Karpas-422 (cell line): ENCODE measurements at places on chromosomes 3 and 15. TPM values are rescaled to one million over a fixed set of nuclear protein-coding genes. Genes with fewer than 3 reads are reported as not detected.

The ASB14 gene
- total RNA-seq: 0.04 TPM in 1 of 2 replicates, not detected in the other

The EBLN2 gene
- total RNA-seq: 5.2 and 7.9 TPM in 2 replicates

The CSTA gene
- total RNA-seq: 3.8 and 10.5 TPM in 2 replicates

The CLEC3B gene
- total RNA-seq: not detected in 2 replicates

The GPR27 gene
- not detected in 2 replicates for total RNA-seq

DNA sequence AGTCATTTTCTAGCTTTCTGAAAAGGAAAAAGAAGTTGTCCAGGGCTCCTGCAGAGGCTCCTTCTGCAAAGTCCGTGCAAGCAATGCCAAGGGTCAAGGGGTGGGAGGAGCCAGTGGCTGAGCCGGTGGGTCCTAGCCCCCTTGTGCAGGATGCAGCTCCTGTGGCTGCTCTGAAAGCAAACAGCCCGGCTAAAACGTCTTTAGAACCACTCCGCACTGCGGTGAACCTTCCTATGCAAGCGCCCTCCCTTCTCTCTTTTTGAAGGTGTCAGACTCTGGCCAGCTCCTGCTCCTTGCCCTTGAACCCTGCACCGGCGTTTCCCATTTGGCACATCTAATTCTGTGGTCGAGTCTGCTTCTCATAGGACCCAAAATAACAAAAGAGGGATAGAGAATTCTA is 183.1 kb downstream of the UACA start:
- no peaks in the 10 kb centered on the region for H3K36me3 ChIP-seq
- no peak for DNase-seq

DNA sequence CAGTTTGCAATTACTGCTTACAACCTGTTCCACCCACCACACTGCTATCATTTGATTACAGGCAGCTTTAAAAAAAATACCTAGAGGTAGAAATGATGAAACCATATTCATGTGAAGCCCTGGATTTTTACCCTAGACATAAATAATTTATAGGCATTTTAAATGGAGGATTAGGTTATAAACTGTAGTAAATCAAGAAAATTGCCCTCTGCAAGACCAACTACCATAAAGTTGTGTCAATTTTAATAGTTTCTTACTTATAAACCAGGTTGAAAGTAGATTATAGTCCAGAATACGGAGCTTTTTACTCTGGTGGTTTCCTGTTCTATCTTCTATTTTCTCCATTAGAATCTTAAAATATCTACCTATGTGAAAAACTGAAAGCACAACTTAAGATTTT is 13.9 kb downstream of the TNIK start:
- H3K4me3 ChIP-seq: no peak overlapping the region
- no peak for DNase-seq
- H3K27ac ChIP-seq: no peak overlapping the region
- no peaks in the 10 kb centered on the region for H3K36me3 ChIP-seq

GRCh38 chr3:46673151-46674030 is 20.1 kb downstream of the ALS2CL start:
- peak; percentile 34 for DNase-seq
- H3K36me3 ChIP-seq: no peaks in the 10 kb centered on the region
- no peak overlapping the region for H3K27ac ChIP-seq
- no peak overlapping the region for H3K4me3 ChIP-seq
- H3K4me1 ChIP-seq: no peaks in the 10 kb centered on the region

GRCh38 chr3:70631716-70632307 is 319.4 kb upstream of the MDFIC2 start:
- no peak overlapping the region for H3K4me3 ChIP-seq
- H3K27ac ChIP-seq: no peak overlapping the region

DNA sequence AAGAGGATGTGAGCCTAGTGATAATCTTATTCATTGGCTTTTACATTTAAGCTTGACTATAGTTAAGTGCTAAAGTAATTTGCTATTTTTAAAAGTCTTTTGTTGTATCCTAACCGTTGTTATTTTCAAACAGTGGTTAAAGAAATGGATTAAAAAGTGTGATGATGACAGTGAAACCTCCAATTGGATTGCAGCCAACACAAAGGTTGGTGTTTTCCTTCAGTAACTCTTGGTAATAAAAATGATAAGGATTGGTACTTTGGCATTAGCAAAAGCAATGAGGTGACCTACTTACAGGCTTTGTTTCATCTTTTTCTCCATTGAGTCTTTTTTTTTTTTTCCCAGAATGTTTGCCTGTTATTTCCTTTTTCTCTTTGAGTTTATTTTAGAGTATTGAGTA is 87.5 kb upstream of the GOLGA6B start:
- H3K27ac ChIP-seq: no peak overlapping the region
- H3K27me3 ChIP-seq: no peaks in the 10 kb centered on the region
- no peak for DNase-seq
- H3K36me3 ChIP-seq: peaks cover 71% of the 10 kb centered on the region; the same call in 1 of the 2 replicates

DNA sequence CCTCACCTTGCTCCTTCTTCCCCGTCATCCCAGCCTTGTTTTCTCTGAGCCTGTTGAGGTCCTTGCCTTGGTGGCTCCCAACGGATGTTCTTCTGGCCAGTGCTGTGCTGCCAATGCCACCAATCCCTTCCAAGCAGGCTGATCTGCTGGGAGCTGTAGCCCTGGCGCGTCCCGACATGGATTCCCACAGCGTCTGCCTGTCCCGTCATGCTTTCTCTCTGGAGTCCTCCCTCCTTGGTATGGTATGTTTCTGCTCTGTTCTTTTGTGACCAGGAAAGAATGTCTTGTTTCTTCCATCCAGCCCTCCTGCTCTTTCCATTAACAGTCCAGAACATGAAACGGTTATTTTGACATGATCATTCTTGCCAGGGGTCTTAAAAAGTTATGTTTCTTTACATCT is 10.0 kb downstream of the LIMD1 start:
- DNase-seq: no peak
- H3K4me1 ChIP-seq: no peaks in the 10 kb centered on the region
- no peaks in the 10 kb centered on the region for H3K36me3 ChIP-seq
- no peak overlapping the region for H3K4me3 ChIP-seq

DNA sequence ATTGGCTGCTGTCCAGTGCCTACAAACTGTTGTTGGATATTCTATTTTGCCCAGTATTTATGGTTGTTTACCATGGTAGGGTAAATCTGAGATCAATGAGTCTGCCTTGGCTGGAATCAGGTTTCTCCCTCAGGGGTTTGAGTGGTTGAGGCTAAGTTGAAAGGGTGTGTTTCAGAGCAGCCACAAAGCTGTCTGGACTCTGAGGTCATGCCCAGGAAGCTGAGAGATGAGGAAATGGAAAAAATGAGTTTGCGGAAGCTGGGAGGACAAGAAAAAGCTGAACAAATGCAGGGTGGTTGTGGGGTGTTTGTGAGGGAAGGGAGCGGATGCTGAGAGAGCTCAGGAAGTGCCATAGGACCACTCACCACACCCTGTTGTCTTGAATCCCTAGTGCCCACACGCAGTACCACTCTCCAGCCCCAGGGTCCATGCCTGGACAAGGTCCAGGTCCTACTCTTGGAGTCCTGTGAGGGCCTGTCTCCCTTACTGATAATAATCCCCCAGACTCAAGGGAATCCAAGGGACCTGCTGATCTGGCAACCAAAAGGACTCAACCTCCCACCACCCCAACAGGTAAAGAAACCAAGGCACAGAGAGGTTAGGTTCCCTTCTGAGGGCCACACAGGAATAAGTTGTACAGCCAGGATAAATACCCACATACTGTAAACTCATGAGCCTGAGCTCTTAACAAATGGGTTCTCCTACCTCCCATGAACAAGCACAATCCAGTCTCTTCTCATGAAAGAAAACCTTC is 81.6 kb downstream of the PPCDC start:
- no peaks in the 10 kb centered on the region for H3K36me3 ChIP-seq
- no peaks in the 10 kb centered on the region for H3K4me1 ChIP-seq
- no peak overlapping the region for H3K27ac ChIP-seq
- no peaks in the 10 kb centered on the region for H3K27me3 ChIP-seq
